ENCODE measurements at places on chromosomes 1 and 21.

DNA sequence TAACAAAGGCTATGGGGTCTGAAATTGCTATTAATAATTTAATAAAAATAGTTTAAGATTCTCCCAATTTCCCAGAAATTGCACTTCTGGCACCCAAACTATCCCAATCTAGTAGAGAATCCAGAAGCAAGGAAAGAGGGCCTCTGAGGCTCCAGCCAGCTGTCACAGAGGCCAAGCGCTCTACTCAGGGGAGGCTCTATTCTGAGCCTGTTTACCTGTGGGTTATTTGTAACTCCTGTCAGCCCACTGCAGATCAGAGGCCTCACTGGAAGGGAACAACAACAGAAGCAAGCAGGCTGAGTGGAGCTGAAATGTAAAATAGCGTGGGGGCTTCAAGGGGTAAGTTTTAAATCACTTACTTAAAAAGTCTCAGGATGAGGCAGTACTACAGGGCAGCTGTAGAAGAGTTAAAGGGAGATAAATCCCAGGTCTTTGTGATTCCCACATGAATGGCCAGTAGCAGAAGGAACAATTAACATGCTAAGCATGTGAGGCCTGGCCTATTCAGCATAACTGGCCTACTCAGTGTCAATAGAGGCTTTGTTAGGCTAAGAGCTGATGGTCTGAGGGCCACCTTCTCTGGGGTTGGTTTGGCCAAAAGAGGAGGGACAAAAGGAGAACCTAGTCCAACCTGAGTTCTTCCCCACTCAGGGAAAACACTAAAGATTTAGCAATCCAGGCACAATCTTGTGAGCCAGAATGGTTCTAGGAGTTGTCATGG is 12.8 kb downstream of the ZNF687 start:
- DNase-seq, result no peak

- DNase-seq, result no peak
Measured at GRCh38 chr1:222233444-222234158, 314.3 kb downstream of the HHIPL2 start.

DNA sequence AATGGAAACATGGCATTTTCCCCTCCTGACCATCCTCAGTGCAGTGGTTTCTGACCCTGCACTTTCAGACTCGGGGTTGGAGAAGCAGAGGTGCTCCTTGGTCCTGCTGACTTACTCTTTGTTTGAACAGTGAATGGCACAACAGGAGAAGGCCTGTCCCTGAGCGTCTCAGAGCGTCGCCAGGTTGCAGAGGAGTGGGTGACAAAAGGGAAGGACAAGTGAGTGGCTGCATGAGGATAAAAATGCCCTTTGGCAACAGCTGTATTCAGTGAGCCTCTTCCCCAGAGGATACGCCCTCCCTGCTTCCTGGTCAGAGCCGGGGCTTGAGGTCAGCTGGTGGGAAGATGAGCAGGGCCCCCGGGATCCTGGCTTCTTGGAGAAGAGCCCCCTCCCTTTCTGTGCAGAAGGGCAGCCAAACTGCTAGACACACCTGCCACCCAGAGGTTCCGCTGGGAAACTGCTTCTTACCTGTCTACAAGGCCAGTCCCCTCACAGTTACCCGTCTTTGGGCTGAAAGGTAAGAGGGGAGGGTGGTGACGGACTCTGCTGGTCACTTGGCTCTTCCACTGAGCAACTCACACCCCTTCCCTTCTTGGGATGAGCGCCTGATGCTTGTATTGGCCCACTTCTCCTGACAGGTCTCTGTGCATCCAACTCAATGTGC is 16.6 kb downstream of the NPL start:
- DNase-seq, result no peak

GRCh38 chr1:74772945-74773344 is 40.0 kb downstream of the TYW3 start:
- peak; percentile 11 for DNase-seq

DNA sequence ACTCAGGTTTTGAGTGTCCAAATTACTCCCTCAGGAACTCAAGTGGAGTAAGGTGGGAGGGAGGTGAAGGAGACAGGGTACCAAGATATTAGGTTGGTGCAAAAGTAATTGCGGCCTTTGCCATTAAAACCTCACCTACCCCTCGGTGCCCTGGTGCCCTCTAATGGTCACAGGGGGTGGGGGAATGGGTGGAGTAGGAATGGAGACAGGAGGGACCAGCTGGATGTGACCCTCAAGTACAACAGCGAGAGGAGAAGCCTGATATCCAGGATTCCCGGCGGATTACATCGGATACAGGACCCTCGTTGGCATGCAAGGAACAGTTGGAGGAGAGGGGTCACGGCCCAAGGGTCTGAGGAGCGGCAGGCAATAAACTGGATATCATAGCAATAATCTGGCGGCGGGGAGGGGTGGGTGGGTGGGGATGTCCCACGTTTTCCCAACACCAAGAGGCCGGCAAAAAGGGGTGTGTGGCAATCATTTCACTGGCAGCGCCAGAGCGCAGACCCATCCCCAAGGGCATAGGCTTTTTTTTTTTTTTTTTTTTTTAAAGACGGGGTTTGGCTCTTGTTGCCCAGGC is 4.3 kb upstream of the ZBTB7B start:
- no peak for DNase-seq

- DNase-seq, result no peak
Measured at GRCh38 chr1:203554071-203554470, 60.1 kb downstream of the OPTC start.

- no peak for DNase-seq
Measured at GRCh38 chr1:169527001-169527400, 41.3 kb upstream of the SLC19A2 start.

DNA sequence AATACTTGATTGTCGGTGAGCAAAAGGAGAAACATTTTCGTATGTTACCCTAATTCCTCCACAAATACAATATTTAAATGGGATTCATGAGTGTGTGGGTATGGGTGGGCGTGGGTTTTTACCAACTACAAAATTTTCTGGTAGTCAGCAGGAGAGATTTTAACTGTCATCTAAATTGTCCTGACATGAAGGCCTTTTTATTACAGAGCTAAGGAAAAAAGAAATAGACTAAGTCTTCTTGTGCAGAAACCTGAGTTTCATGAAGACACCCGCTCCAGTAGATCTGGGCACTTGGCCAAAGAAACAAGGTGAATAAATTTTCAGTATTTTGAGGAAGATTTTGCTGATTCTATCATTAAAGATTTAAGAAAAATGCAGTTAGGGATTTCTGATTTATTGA is 752 bp downstream of the RGS18 start:
- no peak for DNase-seq

All from fibroblast of skin of abdomen (primary cell).